ENCODE measurements at places on chromosomes 11 and 22.
A peak's percentile ranks its signal among the peaks of the same experiment; 100 is the strongest.

DNA sequence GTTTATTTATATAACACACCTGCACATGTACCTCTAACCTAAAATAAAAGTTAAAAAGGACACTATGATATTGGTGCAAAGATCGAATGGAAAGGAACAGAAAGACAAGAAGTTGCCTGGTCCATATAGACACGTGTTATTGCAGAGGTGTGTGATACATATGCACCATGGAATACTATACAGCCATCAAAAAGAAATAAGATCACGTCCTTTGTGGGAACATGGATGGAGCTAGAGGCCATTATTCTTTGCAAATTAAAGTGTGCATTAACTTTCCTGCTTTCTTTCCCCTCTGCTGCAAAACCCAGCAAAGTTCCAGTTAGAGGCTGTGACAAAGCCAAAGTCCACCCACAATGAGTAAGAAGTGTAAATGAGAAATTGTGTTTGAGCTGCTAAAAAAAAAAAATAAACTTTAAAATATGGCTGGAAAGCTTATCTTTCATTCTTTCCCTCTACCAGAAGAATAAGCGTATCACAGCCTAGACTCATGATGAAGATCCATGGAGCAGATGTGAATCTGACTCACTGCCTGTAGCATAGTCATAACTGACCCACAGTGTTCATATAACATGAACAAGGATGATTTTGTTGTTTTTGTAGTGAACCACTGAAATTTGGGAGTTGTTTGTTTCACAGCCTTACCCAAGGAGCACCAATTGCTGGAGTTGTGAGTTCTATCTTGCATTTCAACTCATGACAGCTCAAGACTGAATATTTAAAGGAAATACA, 9.6 kb downstream of the OR52K1 start:
- no peak for DNase-seq

- no peak for DNase-seq
These were observed 27.7 kb downstream of the RNH1 start for GRCh38 chr11:479311-479710.

GRCh38 chr11:30465623-30466022, 120.5 kb downstream of the MPPED2 start:
- no peak for DNase-seq

GRCh38 chr22:45804986-45805325, 133.3 kb downstream of the ATXN10 start:
- DNase-seq: peak; percentile 97

All from epithelial cell of esophagus (primary cell).